ENCODE measurements at places on chromosomes 6 and 20.

DNA sequence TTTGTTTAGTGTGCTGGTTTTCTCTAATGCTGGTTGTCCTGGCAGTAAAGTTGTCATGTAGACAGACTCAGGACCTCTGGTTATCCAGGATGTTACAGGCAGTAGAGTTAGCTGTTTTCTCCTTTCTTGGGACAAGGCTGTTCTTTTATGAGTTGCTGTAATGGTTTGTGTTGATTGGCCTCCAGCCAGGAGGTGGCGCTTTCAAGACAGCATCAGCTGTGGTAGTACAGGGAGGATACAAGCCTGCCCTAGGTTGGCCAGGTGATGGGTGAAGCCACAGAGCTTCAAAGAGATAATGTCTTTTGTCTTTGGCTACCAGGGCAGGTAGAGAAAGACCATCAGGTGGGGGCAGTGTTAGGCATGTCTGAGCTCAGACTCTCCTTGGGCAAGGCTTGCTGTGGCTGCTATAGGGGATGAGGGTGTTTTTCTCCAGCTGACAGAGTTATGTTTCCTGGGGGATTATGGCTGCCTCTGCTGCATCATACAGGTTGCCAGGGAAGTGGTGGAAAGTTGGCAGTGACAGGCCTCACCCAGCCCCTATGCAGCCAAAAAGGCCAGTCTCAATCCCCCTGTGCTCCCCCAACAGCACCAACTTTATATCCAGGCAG lies 127.2 kb upstream of the TAB2 start:
- DNase-seq, result peak; percentile 57

GRCh38 chr6:109628158-109629000 lies 62.6 kb downstream of the AK9 start:
- DNase-seq, result no peak

DNA sequence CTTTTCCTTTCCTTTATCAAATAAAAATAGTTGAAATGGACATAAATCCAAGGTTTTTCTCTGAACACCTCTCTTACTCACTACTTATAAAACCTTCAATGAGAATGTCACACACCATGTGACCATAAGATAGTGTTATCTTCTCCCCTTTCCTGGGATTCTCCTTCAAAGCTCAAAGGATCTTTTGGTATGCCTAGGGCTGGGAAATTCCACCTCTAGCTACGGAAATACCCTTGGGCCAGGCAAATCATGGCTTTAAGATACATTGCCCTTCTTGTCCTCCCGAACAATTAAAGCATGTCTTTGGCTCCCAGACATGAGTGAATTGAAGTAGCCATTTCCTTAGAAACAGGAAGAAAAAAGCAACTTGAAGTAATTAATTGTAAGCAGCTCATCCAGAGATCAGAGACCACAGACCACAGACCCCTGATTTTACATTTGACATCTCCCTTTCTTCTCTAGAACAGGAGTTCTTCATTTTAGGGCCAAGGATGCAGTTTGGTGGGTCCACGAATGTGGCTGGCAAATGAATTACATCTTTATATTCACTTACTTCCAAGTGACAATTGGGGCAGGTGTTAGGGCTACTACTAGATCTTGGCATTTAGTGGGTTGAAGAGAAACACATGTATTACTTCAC lies 4.1 kb downstream of the PLCB4 start:
- DNase-seq, result no peak

GRCh38 chr6:105432797-105433196 lies 29.9 kb upstream of the PREP start:
- DNase-seq, result no peak

GRCh38 chr6:158347335-158347734 lies 35.1 kb downstream of the TULP4 start:
- DNase-seq, result no peak

DNA sequence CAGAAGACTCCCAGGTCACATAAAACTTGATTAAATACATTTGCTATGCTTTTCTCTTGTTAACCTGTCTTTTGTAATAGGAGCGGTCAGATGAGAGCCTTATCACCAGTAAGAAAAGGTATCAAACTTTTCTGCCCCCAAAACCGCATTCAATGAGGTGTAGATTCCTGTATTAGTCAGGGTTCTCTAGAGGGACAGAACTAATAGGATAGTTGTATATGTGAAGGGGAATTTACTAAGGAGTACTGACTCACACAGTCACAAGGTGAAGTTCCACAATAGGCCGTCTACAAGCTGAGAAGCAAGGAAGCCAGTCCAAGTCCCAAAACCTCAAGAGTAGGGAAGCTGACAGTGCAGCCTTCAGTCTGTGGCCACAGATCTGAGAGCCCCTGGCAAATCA lies 32.7 kb downstream of the PTPRK start:
- DNase-seq, result no peak

- DNase-seq, result no peak
Observed at GRCh38 chr6:6024220-6024619, 17.5 kb upstream of the NRN1 start.

GRCh38 chr6:159615918-159616317 lies 77.1 kb downstream of the SOD2 start:
- DNase-seq, result no peak

- no peak for DNase-seq
Observed at GRCh38 chr6:166005944-166006899, 161.4 kb downstream of the TBXT start.

GRCh38 chr6:12327391-12327790 lies 37.2 kb downstream of the EDN1 start:
- DNase-seq, result no peak

GRCh38 chr20:42864116-42864515 lies 325.6 kb downstream of the PTPRT start:
- no peak for DNase-seq

All from activated naive CD4-positive, alpha-beta T cell treated with anti-CD3 and anti-CD28 coated beads, Interleukin-2, amount 50 U/mL, for 16 hours (primary cell).